Calu3 (cell line): ENCODE measurements at places on chromosomes 7 and 10. TPM values are rescaled to one million over a fixed set of nuclear protein-coding genes. Genes with fewer than 3 reads are reported as not detected.

- peaks cover 16% of the 10 kb centered on the region for H3K4me1 ChIP-seq
- no peak for DNase-seq
- H3K36me3 ChIP-seq: peaks cover 13% of the 10 kb centered on the region
- no peak overlapping the region for H3K4me3 ChIP-seq
- H3K27me3 ChIP-seq: no peaks in the 10 kb centered on the region
- no peak overlapping the region for H3K27ac ChIP-seq
Observed at GRCh38 chr7:139091677-139091996, 17.9 kb downstream of the ZC3HAV1 start.

DNA sequence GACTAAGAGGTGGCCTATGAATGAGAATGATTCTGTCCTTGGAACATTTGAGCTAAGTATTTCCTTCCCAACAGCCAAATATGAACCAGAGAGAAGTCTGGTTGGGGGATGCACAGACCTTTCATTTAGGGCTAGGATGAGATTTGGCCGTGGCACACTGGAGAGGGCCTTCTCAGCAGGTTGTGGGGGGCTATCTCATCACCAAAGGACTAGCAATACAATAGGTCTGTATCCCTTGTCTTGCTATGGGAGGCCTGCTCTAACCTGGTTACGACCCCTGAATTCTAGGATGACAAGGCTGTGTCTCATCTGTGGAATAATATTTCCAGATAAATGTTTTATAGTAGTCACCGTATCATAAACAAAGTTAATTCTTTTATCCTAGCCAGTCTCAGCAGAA, 133.0 kb downstream of the CHRM2 start:
- H3K27me3 ChIP-seq: no peaks in the 10 kb centered on the region
- H3K4me3 ChIP-seq: no peak overlapping the region

The DEPP1 gene
- 11.1 and 16.5 TPM in 2 replicates for total RNA-seq

GRCh38 chr7:114921631-114922025, 266 bp upstream of the MDFIC start:
- peaks cover 22% of the 10 kb centered on the region for H3K36me3 ChIP-seq
- no peaks in the 10 kb centered on the region for H3K27me3 ChIP-seq
- peaks cover 9% of the 10 kb centered on the region for H3K4me1 ChIP-seq
- H3K4me3 ChIP-seq: peak overlapping the region; percentile 65
- DNase-seq: no peak

DNA sequence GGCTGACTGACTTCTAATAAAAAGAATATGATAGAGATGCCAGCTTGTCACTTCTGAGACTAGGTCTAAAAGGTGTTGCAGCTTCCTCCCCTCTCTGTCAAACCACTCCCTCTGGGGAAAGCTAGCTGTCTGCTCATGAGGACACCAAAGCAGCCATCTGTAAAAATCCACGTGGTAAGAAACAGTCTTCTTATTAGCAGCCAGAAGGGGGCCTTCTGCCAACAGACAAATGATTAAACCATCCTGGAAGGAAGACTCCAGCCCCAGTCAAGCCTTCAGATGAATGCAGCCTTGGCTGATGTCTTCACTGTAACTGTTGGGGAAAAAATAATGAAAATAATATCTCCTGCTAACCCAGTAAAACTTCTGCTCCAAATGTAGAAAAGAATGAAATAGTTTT, 41.9 kb upstream of the DAGLB start:
- no peak for DNase-seq
- peaks cover 20% of the 10 kb centered on the region for H3K27me3 ChIP-seq
- peaks cover 10% of the 10 kb centered on the region for H3K4me1 ChIP-seq
- no peak overlapping the region for H3K4me3 ChIP-seq
- H3K27ac ChIP-seq: no peak overlapping the region
- H3K36me3 ChIP-seq: peaks cover 23% of the 10 kb centered on the region

DNA sequence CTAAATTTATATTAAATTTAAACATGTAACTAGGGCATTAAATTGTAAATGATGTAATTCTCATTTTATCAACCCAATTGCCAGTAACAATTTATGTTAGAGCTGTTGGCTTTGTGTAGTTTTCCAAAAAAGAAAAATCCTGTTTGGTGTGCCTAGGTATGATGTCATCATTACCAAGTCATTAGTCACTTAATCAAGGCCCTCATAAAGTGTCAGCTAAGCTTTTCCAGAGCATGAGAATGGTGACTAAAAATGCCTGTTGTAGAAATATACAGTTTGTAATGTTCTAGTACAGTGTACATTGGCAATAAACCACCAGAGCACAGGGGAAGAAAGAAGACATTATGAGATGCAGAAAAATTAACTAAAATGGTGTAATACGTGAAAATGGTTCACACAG, 593.8 kb upstream of the ANKRD30A start:
- no peaks in the 10 kb centered on the region for H3K36me3 ChIP-seq
- DNase-seq: no peak
- H3K27ac ChIP-seq: no peak overlapping the region

GRCh38 chr10:102720337-102720736, 5.9 kb downstream of the SFXN2 start:
- H3K27ac ChIP-seq: no peak overlapping the region
- peaks cover 15% of the 10 kb centered on the region for H3K4me1 ChIP-seq
- H3K27me3 ChIP-seq: no peaks in the 10 kb centered on the region

DNA sequence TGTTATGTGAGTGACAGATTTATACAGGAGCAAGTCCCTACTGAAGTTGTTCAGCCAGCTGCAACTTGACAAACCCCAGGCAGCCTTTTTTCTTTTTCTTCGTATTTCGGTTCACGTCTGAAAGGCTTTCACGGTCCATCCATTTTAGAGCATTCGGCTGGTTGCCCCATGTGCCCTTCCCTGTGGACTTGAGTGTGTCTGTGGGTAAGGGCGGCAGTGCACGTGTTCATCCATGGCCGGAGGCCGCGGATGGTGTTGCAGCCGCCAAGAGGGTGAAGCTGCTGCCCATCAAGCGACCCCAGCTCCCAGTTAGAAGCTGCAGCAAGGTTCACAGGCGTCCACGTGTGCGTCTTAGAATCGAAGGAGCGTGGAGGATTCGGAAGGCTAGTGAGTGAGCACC, 35.9 kb downstream of the PPP2R2D start:
- no peak overlapping the region for H3K4me3 ChIP-seq
- peaks cover 9% of the 10 kb centered on the region for H3K36me3 ChIP-seq
- H3K4me1 ChIP-seq: no peaks in the 10 kb centered on the region
- no peak overlapping the region for H3K27ac ChIP-seq

DNA sequence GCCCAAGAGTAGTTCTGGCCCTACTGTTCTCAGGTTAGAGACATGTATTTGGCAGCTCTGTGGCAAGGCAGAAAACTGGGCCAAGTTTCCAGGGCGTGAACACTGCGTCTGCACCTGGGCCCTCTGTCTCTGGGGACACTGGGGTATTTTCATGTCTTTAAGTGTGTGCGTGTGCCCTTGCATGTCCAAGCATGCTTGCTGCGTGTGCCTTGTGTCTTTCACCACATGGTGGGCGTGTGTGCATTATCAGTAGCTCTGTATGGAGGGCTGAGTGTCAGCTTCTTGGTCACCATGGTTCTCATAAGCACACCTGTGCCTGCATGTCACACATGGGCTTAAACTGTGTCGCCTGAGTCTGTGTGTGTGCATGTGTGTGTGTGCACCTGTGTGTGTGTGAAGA, 69.3 kb downstream of the HIPK2 start:
- H3K27ac ChIP-seq: no peak overlapping the region
- H3K36me3 ChIP-seq: no peaks in the 10 kb centered on the region
- H3K4me1 ChIP-seq: no peaks in the 10 kb centered on the region
- H3K4me3 ChIP-seq: no peak overlapping the region
- DNase-seq: no peak
- H3K27me3 ChIP-seq: no peaks in the 10 kb centered on the region

The JAKMIP3 gene
- 0.05 TPM in 2 replicates for total RNA-seq

The LIPN gene
- total RNA-seq: not detected in 2 replicates

GRCh38 chr7:91632234-91632940, 248.1 kb downstream of the MTERF1 start:
- H3K27me3 ChIP-seq: no peaks in the 10 kb centered on the region
- no peak overlapping the region for H3K4me3 ChIP-seq
- no peaks in the 10 kb centered on the region for H3K36me3 ChIP-seq
- H3K27ac ChIP-seq: no peak overlapping the region

The KIF5B gene
- total RNA-seq: 106 and 108 TPM in 2 replicates

DNA sequence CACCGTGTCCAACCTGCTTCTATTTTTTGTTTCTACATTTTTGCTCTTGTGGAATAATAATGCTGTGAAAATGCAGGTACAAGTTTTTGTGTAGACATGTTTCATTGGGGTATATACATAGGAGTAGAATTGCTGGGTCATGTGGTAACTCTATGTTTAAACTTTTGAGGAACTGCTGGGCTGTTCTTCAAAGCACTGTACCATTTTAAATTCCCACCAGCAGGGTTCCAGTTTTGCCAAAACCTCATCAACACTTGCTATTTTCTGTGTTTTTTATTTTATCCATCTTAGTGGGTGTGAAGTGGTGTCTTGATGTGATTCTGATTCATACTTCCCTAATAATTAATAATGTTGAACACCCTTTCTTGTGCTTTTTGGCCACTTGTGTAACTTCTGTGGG, 138.6 kb downstream of the RGS10 start:
- DNase-seq: no peak
- H3K27me3 ChIP-seq: no peaks in the 10 kb centered on the region
- no peak overlapping the region for H3K27ac ChIP-seq

The BHLHA15 gene
- 1.7 and 1.8 TPM in 2 replicates for total RNA-seq

- H3K4me1 ChIP-seq: no peaks in the 10 kb centered on the region
- no peak for DNase-seq
- no peaks in the 10 kb centered on the region for H3K36me3 ChIP-seq
- H3K27me3 ChIP-seq: no peaks in the 10 kb centered on the region
- H3K27ac ChIP-seq: no peak overlapping the region
Observed at GRCh38 chr10:71939861-71940474, 24.2 kb upstream of the CHST3 start.

DNA sequence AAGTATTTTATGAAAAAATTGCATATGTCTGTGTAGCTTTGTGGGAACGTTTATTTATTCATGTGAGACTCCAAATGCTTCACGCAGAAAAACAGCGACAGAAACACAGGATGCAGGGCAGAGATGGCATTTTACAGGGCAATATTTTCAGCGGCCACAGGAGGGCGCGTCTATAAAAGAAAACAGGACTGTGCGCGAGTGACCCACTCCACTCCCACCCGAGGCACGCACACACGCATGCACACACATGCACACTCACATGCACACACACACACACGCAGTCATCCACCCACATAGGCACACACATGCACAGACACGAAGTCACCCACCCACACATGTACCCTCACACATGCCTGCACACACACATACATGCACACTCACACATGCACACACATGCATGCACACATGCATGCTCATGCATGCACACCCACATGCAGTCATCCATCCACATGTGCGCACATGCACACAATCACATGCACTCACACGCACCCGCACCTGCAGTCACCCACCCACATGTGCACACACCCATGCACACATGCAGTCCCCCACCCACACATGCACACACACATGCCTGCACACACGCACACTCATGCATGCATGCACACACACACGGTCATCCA, 96.3 kb downstream of the DNAJB6 start:
- no peak overlapping the region for H3K4me3 ChIP-seq
- H3K27me3 ChIP-seq: no peaks in the 10 kb centered on the region
- H3K27ac ChIP-seq: peak overlapping the region; percentile 70
- peaks cover 6% of the 10 kb centered on the region for H3K36me3 ChIP-seq
- DNase-seq: peak; percentile 33

The LBX1 gene
- not detected in 2 replicates for total RNA-seq

DNA sequence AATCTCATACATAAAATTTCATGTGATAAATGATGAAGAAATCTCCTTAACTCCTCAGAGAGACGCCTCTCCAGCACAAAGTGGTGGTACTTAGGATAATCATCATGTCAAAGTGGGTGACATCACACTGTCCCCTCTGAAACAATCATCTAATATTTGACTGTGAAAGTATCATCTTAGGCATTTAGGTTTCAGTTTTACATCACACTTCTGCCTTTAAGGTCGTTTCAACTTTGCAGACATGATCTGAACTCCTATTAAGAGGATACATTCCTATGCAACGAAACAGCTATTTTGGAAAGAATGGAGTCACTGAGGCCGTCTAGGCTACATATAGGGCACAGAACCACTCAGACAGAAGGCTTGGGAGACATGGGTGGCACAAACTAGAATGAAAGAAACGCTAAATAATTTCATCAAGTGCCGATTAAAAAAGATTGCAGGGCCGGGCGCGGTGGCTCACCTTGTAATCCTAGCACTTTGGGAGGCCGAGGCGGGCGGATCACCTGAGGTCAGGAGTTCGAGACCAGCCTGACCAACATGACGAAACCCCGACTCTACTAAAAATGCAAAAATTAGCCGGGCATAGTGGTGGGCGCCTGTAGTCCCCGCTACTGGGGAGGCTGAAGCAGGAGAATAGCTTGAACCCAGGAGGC, 2.0 kb downstream of the VOPP1 start:
- peaks cover 29% of the 10 kb centered on the region for H3K36me3 ChIP-seq
- H3K4me3 ChIP-seq: peak overlapping the region; percentile 70
- H3K27me3 ChIP-seq: no peaks in the 10 kb centered on the region
- H3K27ac ChIP-seq: peak overlapping the region; percentile 63
